ENCODE measurements at places on chromosomes 2 and 18.

GRCh38 chr2:28678175-28678855 lies 73.3 kb upstream of the PPP1CB start:
- DNase-seq: no peak

DNA sequence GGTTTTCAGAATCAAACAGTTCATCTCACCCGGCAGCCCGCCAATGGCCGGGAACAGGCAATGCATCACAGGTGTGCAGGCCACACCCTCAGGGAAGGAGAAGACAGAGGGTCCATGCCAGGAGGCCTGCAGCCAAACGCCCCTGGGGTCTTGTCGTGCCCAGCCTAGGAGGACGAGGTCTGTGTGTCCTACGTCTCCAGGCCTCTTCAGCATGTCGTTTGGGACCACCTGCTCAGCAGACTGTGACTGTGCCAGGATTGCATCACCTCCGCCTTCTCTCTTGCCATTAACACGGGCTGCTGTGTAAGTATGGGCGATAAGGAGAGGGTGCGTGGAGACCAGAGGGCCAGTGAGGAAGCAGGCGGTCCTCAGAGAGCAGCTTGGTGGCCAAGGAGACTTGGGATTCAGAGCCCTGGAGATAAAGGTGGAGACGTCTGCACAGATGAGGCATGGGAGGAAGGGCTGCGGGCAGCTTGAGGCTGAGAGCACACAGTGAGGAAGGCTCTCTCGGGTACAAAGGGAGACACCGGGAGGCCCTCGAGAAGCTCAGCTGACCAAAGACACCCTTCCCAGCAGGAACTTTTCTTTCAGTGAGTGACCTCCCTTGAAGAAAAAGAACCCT lies 37.4 kb upstream of the KLHL29 start:
- no peak for DNase-seq

DNA sequence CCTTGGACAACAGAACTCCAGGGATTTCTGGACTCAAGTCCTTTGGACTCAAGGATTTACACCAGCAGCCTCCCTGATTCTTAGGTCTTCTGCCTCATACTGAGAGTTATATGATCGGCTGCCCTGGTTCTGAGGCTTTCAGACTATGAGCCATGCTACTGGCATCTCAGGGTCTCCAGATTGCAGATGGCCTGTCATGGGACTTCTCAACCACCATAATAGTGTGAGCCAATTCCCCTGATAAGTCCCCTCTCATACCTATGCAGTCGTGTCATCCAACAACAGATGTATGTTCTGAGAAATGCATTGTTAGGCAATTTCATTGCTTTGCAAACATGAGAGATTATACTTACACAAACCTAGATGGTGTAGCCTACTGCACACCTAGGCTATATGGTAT lies 61.4 kb upstream of the MSTN start:
- DNase-seq: no peak

DNA sequence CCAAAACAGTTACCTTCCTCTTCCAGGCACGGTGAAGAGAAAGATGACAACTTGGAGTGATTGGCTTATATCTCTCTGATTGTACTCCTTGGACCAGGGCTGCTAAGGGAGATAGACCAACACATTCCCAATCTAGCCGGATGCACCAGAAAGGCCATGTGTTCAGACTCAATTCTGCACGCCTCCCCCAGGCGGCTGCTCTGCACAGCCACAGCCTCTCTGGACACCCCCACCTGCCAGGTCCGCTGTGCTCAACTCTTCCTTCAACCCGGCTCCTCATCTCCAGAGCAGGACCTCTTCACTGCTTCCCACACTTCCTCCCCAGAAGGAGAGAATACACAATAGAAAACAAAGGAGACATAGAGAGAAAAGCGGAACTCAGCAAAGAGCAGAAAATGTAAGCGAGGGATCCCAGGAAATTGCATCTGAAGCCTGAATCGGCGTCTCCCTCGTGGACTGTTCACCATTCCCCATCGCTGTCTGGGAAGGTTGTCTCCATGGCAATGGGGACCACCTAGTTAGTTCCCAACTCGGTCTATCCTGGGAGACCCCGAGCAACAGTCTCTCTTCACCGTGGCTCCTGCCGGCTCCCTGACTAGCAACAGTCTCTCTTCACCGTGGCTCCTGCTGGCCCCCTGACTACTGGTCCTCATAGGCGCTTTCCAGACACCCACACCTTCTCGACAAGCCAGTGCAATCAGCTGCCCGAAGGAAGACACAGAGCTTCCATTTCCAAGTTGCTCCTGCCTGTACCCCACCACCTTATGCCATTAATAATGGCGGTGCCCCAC lies 361.7 kb upstream of the MYT1L start:
- no peak for DNase-seq

GRCh38 chr2:45988879-45989278 lies 308.3 kb upstream of the EPAS1 start:
- DNase-seq: no peak

GRCh38 chr2:19785867-19786266 lies 115.9 kb downstream of the TTC32 start:
- no peak for DNase-seq

GRCh38 chr2:130371723-130372054 lies 15.8 kb downstream of the PTPN18 start:
- peak; percentile 59 for DNase-seq

GRCh38 chr2:26941486-26941885 lies 29.0 kb upstream of the MAPRE3 start:
- no peak for DNase-seq

DNA sequence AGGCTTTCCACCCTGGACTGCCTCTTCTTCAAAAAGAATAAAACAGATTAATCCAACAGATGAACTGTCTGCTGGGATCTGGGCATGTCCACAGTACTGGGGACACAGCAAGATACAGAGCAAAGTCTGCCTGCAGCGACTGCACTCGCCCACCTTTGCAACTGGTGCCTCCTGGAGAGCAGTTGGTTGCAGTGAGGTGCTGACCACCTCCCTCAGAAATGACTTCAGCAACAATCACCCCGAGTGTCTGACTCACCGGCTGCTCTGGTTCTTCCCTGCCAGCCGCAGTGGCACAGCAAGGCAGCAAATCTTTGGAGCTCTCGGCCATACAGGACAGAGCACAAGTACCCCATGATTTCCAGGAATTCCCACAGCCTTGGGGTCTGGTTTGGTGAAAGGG lies 179.7 kb downstream of the ANAPC1 start:
- no peak for DNase-seq

DNA sequence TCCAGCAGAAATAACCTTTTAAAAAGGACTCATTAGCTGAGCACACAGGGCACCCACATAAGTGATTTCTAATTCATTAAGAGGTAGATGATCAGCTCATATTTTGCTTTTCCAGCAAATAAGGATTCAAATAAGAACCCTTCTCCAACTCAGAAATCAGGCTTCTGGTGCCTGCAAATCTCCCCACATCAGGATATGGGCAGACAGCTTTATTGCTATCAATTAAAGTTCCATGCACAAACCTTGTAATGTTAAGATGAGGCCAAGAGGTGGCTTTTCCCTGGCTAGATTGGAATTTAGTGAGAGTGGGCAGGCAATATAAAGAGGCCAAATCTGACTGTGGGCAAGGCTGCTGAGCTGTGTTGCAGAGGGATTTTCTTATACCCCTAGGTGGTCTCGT lies 193.6 kb downstream of the SH3RF3 start:
- DNase-seq: no peak

DNA sequence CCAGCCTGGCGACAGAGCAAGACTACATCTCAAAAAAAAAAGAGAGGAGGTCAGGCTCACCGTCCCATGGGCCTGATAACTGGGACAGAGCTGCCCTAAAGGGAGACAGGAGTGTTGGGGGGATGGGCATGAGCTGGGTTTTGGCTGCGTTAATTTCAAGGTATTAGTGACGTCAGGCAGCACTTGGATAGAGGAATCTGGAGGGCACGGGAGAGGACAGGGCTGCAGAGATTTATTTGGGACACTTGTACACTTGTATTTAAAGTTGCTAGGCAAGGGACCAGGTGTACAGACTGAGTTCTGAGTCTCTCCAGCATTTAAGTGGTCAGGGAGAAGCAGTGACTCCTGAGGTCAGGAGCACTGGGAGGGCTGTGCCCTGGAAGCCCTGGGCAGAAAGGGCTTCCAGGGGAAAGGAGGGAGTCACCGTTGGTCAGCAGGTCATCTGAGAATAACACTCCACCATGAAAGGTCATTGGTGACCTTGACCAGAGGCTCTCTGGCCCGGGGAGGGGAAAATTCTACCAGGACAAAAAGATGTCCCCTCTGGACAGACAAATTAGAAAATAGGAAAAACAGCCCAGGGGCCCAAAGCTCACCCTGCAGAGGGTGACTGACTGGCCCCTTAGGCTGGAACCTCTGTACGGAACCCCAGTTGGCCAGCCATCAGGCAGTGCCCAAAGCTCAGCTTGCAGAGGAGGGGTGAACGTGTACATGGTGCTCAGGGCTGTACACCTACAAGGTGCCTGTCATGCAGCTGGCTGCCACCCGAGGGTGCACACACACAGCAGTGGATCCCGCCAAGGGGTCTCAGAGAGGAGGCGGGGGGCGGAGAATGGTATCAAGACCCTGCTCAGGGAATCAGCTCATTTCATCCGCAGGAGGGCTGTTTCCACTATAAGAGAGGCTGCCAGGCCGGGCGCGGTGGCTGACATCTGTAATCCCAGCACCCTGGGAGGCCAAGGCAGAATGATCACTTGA lies 23.0 kb upstream of the CNNM3 start:
- no peak for DNase-seq

GRCh38 chr18:51523671-51524070 lies 326.2 kb upstream of the MEX3C start:
- no peak for DNase-seq

- DNase-seq: no peak
Observed at GRCh38 chr18:65025756-65026155, 725.1 kb upstream of the CDH7 start.

GRCh38 chr2:51921076-51921475 lies 889.1 kb upstream of the NRXN1 start:
- no peak for DNase-seq

DNA sequence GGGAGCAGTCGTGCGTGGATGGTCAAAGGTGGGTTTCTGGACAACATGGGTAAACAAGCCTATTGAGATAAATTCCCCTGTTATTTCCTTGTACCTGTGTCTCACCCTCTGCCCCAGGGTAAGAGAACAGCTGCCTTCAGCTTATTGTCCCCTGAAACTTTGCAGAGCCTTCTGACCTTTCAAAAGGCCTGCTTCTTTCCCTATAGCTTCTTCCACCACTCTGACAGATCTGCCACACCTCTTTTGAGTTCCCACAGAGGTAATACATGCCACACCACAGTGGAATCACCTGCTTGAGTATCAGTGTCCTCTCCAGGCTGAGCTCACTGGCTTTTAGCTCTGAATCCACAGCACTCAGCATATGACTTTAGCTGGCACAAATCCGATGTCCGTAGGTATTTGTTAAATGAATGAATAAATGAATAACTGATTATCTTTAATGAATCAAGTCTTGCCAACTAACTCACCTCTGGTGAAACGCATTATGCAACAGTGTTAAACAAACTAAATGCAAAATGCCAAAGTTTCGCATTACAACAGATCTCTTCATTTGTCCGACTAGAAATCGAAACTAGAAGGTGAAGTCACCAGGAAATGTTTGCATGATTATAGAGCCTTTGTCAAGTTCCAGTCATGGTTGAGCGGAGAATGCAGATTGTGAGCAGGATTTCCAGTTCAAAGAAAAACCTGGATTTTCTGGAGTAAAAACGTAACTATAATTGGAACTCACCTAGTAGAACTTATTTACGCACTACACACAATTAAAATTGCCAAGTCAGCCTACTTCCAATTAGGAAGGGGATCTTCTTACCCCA lies 16.4 kb downstream of the DYNAP start:
- DNase-seq: peak; percentile 41

- DNase-seq: no peak
Observed at GRCh38 chr2:237262838-237263771, 150.9 kb downstream of the COL6A3 start.

DNA sequence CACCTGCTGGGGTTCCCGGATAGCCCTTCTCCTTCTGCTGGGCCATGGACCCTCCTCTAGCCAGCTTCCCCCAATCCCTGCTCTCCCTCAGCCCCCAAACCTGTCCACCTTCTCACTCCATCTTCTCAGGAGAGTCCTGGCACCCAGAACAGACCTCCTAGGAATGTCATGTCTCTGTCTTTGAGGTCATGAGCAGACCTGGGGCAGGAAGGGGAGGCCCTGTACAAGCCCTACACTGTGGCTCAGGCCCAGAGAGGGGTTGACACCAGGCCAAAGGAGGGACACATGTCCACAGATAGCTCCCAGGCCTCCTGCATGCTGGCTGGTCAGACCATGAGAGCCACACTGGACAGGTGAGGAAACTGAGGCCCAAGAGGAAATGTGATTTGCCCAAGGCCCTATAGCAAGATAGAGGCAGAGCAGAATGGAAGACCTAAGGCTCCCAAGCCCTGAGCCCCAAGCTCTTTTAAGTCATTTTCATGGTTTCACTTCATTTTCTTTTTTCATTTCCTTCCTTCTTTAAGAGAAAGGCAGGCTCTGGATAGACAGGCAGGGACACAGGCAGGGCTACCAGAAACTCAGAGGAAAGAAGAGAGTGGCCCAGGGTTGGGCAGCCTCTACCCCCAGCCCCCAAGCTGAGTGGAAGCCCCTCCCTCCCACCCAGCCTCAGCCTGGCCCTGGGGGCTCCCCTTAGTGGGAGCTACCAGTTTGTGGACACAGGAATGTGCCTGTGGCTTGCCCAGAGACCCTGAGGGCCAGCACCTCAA lies 159.7 kb downstream of the SMAD7 start:
- no peak for DNase-seq

DNA sequence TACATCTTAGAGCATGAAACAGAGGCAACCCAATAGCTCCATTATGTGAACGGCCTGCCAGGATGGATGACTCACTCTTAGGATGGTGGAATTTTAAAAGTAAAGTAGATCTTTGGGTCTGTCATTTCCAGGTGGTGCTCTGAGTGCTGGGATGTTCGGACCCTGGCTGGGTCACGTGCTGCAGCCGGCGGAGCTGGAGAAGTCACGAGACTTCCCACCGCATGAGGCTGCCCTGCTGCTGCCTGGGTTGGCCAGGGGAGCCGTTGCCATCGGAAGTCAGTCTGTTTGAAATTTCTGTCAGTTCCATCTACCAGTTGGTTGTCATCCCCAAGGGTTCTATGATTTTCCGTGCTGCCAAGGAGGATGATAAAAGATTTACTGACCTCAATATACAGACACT lies 93.3 kb upstream of the ALKAL2 start:
- DNase-seq: no peak

GRCh38 chr2:11876436-11876835 lies 130.0 kb downstream of the LPIN1 start:
- DNase-seq: no peak

- DNase-seq: no peak
Observed at GRCh38 chr2:199356412-199356811, 101.3 kb downstream of the SATB2 start.

- DNase-seq: no peak
Observed at GRCh38 chr2:66845307-66845706, 410.4 kb downstream of the MEIS1 start.

- no peak for DNase-seq
Observed at GRCh38 chr2:7242189-7242867, 325.1 kb downstream of the RNF144A start.

GRCh38 chr2:210268281-210268680 lies 43.0 kb upstream of the ACADL start:
- DNase-seq: no peak

- DNase-seq: no peak
Observed at GRCh38 chr2:101613056-101613704, 84.3 kb upstream of the MAP4K4 start.

Data from DMS79 treated with DMSO at 0.1 percent for 48 hours (cell line).